ENCODE measurements at places on chromosomes 12 and 14.
A peak's percentile ranks its signal among the peaks of the same experiment; 100 is the strongest.

DNA sequence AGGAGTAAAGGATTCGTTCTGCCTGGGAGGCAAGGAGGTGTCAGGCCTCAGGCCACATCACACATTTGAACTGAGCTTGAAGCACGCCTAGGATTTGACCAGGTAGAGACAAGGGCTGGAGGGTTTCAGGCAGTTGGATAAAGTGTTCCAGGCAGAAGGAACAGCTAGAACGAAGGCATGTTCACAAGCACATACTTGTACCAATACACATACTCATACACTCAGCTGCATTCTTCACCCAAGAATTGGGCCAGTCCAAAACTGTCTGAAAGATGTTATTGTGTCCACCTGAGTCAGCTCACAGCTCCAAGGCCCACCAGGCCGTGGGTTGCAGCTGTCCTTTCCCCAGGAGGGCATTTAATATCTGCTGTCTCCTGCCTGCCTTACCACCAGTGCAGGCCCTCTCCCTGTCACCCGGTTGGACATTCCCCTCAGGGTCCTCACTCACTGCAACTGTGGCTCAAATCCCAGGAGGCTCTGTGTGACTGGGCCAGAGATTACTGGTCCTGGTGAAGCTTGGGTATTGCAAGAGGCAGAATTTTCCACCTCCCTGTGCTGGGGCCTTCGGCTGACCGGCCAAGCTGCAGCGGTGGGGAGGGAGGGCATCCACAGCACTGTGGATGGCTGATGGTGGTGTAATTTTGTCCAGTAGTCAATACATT, 12.8 kb upstream of the AQP2 start:
- DNase-seq = no peak

- DNase-seq = no peak
These were observed 156.3 kb downstream of the PTPN11 start for GRCh38 chr12:112574896-112575558.

DNA sequence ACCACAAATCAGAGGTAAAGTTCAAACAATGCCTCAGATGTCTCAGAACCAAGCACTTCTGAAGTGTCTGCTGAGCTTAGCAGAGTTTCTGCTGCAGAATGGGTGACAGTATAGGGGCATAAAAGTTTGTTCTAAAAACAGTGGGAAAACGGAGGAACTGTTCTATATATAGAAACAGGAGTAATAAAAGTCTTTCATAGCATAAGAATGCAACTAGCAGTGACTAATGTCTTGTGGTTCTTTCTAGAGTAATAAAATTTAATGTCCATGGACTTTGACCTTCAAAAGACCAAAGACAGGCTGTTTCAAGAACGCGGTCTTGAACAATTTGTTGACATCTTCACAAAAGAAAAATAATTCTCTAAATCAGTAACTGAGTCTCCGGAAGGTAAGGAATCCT, 107.5 kb upstream of the FAR2 start:
- no peak for DNase-seq

DNA sequence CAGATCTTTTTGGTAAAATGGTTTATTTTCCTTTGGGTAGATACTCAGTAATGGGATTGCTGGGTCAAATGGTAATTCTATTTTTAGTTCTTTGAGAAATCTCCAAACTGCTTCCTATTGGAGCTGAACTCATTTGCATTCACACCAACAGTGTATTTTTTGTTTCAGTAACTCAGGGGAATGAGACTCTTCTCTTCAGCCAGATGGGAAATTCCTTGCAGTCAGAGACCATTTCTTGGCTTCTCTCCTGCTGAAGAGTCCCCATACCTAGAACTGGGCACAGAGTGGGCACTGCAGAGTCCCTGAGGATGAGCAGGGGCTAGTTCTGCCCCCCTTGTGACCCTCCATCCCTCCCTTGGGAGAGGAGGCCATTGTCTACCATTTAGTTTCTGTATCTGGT, 10.8 kb downstream of the SDSL start:
- no peak for DNase-seq

DNA sequence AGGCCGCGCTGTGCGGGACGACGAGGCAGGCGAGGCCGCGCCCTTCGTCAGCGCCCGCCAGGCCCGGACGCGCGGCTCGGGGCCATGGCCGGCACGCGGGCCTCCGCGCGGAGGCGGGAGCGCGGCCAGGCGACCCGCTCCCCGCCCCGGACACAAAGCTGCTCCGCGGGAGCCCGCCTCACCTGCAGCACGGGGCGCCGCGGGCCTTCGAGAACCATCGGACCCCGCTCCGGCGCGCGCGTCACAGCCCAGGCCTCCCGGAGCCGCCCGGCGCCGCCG, 342 bp downstream of the DICER1 start:
- DNase-seq = no peak

DNA sequence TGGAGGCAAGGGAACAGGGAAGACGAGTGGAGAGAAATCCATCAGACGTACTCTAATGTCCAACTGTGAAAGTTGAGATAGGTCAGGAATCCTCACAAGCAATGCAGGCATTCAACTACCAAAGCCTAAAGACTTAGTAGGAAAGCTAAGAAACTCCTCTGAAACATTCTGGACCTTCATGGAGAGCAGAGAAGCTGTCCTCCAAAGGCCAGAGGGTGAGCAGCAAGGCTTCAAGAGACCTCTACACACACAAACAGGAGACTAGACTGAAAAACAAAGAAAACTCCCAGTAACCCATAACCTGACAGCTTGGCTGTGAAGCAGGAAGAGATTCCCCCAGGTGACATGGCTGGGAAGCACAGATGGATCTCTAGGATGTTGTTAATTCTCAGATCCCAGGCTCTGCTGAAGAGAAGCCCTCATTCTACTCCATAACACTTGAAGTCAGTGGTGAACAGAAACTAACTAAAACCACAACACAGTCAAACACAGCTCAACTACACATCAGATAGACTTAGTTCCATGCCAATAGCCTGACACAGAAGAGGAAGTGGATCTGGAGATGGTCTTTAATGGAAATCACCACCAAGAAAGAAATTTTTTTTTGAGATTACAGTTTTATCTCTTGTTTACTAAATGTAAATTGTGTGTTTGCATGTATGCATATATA, 23.2 kb upstream of the LYZ start:
- DNase-seq = no peak

DNA sequence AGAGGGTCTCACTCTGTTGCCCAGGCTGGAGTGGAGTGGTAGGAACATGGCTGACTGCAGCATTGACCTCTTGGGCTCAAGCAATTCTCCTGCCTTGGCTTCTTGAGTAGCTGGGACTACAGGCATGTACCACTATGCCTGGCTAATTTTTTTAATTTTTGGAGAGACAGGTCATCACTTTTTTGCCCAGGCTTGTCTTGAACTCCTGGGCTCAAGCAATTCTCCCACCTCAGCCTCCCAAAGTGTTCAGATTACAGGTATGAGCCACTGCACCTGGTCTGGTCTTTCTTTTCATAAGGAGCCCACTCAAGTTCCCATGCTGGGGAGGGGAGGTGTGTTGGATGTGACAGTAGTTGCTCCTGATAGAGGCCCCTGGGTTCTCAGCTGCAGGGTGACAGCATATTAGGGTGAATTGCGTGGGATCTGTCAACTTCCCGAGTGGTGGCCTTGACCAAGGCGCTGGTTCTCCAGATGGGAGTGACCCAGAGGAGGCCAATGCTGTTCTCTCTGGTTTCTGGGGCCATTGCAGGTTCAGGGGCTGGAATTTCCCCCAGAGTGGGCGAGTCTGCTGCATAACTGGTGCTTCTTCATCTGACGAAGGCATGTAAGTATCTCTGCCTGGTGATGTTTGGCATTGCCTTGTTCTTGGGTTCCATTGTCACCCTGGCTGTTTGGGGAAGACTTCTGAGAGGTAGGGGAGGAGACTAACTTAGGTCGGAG, 52.4 kb upstream of the ESRRB start:
- DNase-seq = no peak

DNA sequence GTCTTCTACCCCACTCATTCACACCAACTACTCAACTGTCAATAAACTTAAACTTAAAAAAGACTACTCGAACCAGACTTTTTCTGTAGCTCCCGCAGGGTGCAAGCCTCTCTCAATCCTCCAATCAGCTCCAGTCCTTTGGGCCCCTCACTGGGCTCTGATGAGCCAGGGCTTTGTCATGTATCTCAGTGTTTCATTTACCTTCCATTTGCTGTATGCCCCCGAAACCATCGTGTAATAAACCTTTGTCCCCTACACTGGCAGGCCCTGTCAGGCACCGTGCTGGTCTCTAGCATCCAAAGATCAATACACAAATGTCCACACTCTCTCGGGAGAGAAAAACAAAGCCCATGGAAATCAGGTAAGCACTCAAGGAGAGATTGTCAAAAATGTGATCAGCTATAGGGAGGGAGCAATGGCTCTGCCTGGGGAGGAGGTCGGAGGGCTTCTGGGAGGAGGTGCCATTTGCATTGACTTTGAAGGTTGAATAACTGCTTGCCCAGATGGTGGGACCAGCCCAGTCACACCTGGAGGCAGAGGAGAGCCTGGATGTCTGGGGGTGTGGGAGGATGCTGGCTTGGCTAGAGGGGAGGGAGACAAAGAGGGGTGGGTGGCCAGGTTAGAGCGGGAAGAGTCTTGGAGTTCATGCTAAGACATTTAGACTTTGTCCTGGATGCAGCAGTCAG, 42.1 kb upstream of the DICER1 start:
- DNase-seq = no peak

GRCh38 chr12:54164387-54165145, 24.2 kb downstream of the SMUG1 start:
- no peak for DNase-seq

DNA sequence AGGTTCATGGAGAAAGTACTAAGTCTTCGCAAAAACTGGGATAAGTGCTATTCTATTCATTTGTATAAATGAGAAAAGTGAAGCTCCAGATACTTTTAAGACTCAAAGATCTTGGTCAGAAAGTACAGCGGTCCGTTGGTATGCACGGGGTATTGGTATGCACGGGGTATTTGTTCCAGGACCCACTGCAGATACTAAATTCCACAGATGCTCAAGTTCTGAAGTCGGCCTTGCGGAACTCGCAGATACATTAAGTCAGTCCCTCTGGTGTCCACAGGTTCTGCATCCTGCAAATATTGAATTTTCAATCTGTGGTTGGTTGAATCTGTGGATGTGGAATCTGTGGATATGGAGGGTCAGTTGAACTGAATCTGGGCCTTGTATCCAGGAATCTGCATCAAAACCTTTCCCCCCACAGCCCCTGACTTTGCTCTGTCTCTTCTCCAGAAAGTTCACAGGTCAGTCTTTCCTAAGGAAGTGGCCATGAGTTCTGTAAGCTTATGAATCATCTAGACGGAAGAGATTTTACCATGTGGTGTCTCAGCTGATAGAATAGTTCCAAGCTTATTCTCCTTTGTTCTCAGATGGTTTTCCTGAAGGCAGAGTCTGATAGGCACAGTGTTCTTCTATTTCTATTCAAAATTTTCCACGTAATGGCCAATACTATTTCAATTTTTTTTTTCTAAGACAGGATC, 274.7 kb downstream of the NEDD1 start:
- no peak for DNase-seq

DNA sequence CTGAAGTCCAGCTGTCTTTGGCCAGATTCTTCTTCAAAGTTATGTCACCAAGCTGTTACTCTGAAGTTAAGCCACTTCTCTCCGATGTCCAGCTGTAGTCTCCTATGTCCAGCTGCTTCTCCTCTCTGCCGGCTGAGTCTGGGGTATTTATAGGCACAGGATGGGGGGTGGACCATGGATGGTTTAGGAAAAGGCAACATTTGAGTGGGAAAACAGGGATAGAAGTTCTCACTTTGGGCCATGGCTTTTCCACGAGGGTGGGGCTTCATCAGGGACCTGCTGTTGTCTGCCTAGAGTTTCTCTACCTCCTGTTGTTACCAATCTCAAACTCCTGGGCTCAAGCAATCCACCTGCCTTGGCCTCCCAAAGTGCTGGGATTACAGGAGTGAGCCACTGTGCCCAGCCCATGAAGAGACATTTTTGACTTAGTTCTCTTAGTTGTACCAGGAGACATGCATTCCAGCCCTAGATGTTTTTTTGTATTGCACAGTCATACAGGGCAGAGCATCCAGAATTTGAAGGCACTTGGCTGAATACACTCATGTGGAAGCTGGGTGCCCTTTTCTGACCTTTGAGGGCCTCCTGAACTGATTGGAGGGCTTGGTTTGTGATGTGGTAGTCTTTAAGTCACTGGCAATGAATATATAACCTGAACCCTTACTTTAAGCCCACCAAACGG, 79.8 kb upstream of the HECTD1 start:
- no peak for DNase-seq

- DNase-seq = peak; percentile 39
These were observed 6.6 kb downstream of the BRF1 start for GRCh38 chr14:105294142-105294597.

GRCh38 chr14:86971292-86971691, 1021.7 kb downstream of the GALC start:
- no peak for DNase-seq

DNA sequence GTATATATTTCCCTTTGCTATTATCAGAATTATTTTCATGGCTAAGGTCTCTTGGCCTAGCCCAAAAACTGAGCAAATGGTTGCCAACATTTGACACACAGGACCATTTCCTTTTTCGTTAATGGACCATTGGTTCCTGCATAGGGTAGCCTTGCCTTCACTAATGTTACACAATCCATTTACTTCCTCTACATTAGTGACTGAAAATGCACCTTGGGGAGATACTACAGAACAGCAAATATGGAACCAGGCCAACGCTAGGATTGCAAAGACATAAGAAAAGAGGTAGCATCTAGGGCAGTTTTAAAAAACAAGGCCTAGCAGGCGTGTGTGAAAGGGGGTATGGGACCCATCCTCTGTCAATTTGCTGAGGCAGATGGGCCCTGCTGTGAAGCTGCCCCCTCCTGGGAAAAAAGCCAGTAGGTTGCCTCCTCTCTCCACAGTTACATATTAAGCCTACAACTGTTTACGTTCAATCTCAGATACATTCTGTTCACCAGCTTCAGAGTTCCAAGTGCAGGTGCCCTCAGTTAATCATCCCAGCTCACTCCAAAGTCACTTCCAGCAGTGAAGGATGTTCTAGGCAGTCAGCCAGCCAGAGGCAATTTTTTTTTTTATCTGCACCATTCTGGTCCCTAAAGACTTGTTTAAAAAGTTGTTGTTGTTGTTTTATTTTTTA, 15.0 kb downstream of the AQP6 start:
- DNase-seq = no peak

- DNase-seq = no peak
These were observed 97.2 kb downstream of the LGMN start for GRCh38 chr14:92651106-92651757.

GRCh38 chr12:92696216-92696615, 6.6 kb upstream of the PLEKHG7 start:
- DNase-seq = peak; percentile 26

- no peak for DNase-seq
These were observed 13.3 kb upstream of the ANAPC5 start for GRCh38 chr12:121365416-121366062.

GRCh38 chr12:132125736-132126135, 18.4 kb downstream of the DDX51 start:
- no peak for DNase-seq

- DNase-seq = no peak
These were observed 238.8 kb downstream of the PPFIA2 start for GRCh38 chr12:81520064-81520945.

GRCh38 chr12:103966736-103967135, 1.1 kb downstream of the TDG start:
- no peak for DNase-seq

Data from psoas muscle (tissue), 8 donors.